Vein endothelial cell (primary cell): ENCODE measurements at places on chromosomes 11 and 22. TPM values are rescaled to one million over a fixed set of nuclear protein-coding genes. Genes with fewer than 3 reads are reported as not detected.

CRYAB gene
- 0.65 and 1.6 TPM in 2 replicates for total RNA-seq

KRTAP5-9 gene
- not detected in 2 replicates for total RNA-seq

FAM181B gene
- under 0.01 TPM in 2 replicates for total RNA-seq

PARVA gene
- total RNA-seq = 55.5 and 58.3 TPM in 2 replicates

MS4A6A gene
- total RNA-seq = 3.4 and 3.6 TPM in 2 replicates

GUCY1A2 gene
- total RNA-seq = 1.3 and 1.4 TPM in 2 replicates

RELA gene
- total RNA-seq = 55.5 and 63.4 TPM in 2 replicates

APOA5 gene
- total RNA-seq = not detected in 2 replicates

OR6A2 gene
- 0.33 and 0.38 TPM in 2 replicates for total RNA-seq

TP53I11 gene
- total RNA-seq = 36.9 and 50.0 TPM in 2 replicates
